ENCODE measurements at places on chromosomes 6 and 20.
A peak's percentile ranks its signal among the peaks of the same experiment; 100 is the strongest.

DNA sequence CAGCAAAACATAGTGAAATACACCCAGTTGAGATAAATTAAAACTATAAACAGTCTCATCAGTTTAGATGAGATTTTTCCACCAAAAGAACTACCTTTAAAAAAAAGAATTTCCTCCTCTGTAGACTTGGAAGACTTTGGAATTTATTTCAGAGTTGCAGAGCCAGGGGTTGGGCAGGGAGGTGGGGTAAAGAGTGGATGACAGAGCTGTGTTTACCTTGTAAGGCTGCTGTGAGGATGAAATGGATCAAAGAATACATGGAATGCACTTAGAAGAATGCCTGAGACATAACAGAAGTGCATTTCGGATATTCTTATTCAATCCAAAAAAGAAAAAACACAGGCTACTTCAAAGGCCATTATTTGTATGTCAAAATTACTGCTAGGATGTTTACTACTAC, 6.4 kb upstream of the LY86 start:
- no peak for DNase-seq

DNA sequence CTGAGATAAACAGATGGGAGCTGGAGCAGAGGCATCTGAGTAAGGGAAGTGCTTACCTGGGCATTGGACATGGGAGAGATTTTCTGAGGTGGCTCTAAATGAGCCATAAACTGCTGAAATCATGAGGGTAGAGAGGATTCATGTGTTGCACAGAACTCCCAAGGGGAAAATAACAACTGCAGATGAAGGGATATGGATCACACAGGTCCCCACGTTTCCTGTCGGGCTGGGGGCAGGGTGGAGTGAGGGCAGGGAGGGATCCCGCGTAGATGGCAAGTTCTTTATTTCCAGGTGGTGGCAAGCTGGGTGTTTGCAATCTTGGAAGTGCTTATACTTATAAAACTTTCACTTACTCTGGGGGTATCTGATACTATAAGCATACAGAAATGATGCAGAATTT, 422.6 kb upstream of the FLRT3 start:
- DNase-seq = no peak

- no peak for DNase-seq
These were observed 91.7 kb downstream of the CD24 start for GRCh38 chr6:106882601-106883518.

GRCh38 chr6:68108233-68108835, 526.7 kb upstream of the ADGRB3 start:
- DNase-seq = no peak

- no peak for DNase-seq
These were observed 93.5 kb downstream of the DTNBP1 start for GRCh38 chr6:15569035-15569995.

GRCh38 chr20:41524980-41525613, 93.1 kb downstream of the CHD6 start:
- DNase-seq = peak; percentile 48

DNA sequence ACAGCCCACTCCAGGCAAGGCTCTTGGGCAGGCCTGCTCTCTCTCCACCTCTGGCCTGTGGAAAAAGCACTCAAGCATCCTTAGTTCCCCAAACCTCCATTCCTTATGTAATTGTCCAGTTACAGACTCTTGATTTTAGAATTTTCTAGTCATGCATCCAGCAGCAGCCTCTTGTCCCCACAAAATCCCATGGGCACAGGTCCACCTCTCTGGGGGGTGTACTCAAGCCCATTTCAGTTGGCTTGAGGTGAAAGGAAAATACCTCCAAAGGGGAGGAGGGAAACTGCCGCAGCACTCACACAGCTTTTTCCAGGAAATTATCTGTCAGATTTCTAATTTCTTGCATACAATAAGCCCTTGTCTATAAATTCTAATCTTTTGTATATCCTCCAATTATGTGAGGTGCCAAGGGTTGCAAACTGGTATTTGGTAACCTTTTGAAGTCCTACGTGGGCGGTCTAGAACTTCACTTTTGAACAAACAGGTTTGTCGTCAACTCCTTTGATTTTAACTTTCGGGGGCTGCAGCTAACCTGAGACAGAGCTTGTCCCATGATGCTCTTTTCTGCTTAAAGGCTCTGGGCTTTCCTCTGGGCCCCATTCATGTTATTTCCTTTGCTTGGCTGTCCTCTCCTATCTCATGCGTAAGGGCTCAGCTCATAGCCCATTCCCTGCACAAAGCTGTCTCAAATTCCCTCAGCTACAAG, 104.7 kb upstream of the CEP85L start:
- DNase-seq = no peak

DNA sequence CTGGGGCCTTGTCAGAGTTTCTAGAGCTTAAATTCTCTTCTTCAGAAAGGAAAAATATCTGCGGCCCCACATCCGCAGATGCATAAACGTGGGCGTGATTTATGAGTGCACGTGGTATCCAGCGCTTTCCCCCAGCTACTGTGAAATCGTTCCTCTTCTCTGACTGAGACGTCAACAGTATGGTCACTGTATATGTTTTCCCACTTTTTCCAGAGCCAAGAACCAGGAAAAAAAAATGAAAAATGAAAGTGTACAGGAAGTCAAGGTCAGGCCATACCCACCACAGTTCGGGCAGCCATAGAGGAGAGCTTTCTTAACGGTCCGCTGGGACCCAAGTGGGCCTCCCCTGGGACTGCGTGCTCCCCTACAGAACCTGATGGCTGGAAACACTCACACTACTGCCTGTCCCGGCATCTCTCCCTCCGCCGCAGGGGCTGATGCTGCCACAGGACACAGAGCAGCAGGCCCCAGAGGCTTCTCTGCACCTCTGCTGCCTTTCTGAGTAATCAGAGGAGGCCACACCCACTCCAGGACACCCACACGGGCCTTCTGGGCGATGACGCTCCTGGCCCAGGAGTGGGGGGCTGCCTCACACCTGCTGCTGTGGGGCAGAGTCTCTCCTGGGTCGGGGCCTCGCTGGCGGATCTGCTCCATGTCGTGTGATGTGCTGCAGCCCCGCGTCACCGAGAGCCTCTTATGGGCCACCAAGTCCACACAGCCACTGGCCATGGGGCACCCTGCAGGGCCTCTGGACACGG, 16.4 kb upstream of the STX16 start:
- no peak for DNase-seq

DNA sequence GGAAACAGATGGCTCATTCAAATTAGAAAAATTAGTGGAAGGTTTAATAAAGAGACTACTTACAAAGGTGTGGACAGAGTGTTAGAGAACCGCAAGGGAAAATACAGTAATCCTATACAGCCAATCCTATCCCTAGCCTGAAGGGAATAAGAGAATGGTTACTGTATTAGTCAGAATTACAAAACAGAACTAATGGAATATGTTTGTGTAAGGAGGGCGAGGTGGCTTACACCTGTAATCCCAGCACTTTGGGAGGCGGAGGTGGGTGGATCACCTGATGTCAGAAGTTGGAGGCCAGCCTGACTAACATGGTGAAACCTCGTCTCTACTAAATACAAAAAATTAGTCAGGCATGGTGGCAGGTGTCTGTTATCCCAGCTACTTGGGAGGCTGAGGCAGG, 16.3 kb upstream of the TRPC4AP start:
- no peak for DNase-seq

DNA sequence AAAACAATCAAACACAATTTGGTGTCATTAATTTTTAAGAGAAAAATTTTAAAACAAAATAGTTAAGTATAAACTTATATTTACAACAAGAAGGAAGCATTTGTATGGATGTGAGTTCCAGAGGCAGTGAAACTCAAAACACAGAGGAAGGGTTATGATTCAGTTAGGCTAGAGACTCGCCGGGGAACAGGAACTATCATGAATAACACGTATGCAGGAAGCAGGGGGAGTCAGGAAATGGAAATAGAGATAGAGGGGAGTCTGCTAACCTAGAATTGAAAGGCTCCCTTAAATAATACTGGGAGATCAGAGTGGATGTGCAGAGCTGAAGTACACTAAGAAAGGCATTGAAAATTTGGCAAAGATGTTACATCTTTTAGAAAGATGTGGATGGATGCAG, 14.2 kb upstream of the HLA-DRB1 start:
- no peak for DNase-seq

DNA sequence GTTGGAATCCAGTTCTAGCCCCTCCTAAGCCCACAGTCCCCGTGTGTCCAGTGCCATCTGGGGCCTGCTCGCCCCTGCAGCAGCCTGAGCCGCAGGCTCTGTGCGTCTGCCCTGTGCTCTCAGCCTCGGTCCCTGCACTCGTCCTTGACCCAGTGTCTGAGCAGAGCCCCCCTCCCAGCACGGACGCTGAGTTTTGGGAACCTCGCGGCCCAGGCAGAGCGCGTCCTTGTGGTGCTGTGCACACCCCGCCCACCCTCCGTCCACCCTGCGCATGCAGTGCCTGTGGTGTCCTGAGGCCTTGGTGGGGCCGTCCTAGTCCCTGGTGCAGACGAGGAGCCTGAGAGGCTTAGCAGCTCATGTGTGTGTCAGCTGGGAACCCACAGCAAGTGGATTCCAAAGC, 31.6 kb downstream of the OSBPL2 start:
- DNase-seq = no peak

GRCh38 chr6:49790341-49790740, 3.3 kb upstream of the PGK2 start:
- no peak for DNase-seq

DNA sequence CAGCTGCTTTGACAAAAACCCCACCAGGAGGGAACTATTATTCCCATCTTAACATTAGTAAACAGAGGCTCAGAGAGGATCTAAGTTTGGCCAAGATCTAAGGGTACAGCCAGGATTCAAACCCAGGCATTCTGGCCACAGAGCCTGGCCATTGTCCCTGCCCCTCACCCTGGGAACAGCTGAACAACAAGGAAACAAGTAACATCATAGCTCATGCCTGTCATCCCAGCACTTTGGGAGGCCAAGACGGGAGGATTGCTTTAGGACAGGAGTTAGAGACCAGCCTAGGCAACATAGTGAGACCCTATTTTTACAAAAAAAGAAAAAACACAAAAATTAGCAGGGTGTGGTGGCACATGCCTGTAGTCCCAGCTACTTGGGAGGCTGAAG, 27.5 kb downstream of the TOX2 start:
- no peak for DNase-seq

DNA sequence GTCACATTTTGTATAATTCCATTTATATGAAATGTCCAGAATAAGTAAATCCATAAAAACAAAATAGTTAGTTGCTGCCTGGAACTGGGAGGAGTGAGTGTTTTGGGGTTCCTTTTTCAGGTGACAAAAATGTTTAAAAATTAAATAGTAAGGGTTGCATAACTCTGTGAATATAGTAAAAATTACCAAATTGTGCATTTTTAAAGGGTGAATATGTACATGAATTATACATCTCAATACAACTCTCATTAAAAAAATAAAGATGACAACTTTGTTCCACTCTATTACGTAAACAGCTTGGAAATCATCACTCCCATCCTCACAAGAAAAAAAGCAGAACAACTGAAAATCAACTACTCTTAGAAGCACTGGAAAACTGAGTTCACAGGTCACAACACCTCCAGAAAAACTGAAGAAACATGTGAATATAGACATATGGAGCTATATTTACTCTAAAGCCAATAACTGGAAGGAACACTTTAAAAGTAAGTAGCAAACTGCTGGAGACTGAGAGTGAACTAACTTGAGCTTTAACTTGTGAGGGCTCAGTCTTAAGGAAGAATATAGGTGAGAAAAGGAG, 40.0 kb downstream of the RANBP9 start:
- DNase-seq = no peak

GRCh38 chr6:159151266-159151855, 17.8 kb upstream of the FNDC1 start:
- no peak for DNase-seq

- no peak for DNase-seq
These were observed 219.0 kb upstream of the PRND start for GRCh38 chr20:4502756-4503155.

- no peak for DNase-seq
These were observed 34.2 kb upstream of the RPN2 start for GRCh38 chr20:37144856-37145404.
